ENCODE measurements at places on chromosomes 11 and 22. TPM values are rescaled to one million over a fixed set of nuclear protein-coding genes. Genes with fewer than 3 reads are reported as not detected.

Gene YDJC
- 64.8 TPM for total RNA-seq

Gene OPCML
- not detected for total RNA-seq

Gene TRIM6
- not detected for total RNA-seq

Gene ARHGAP42
- total RNA-seq: 0.13 TPM

Gene C22orf31
- total RNA-seq: not detected

GRCh38 chr22:30290342-30291057, 1.2 kb upstream of the CASTOR1 start:
- peaks cover 16% of the 10 kb centered on the region for H3K4me1 ChIP-seq
- H3K36me3 ChIP-seq: peaks cover 25% of the 10 kb centered on the region
- H3K27ac ChIP-seq: peak overlapping the region; percentile 61
- DNase-seq: no peak
- no peaks in the 10 kb centered on the region for H3K27me3 ChIP-seq

DNA sequence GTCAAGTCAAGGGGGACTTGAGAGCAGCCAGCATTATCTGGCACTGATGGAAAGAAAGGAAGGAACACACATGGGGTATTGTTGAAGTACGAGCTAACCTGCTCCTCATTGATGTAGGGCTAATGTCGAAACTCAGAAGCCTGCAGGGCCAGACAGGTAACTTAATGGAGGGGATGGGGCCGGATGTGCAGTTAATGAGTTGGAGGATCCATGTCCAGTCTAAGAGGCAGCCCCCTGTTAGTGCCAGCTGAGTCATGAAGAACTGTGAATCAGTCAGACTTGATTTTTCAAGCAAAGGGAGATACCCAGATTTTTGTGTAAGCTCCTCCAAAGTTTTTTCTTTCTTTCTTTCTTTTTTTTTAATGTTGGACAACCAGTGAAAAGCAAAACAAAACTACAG, 65.6 kb downstream of the CECR2 start:
- DNase-seq: no peak
- H3K27ac ChIP-seq: no peak overlapping the region
- H3K4me3 ChIP-seq: no peak overlapping the region
- no peaks in the 10 kb centered on the region for H3K27me3 ChIP-seq

DNA sequence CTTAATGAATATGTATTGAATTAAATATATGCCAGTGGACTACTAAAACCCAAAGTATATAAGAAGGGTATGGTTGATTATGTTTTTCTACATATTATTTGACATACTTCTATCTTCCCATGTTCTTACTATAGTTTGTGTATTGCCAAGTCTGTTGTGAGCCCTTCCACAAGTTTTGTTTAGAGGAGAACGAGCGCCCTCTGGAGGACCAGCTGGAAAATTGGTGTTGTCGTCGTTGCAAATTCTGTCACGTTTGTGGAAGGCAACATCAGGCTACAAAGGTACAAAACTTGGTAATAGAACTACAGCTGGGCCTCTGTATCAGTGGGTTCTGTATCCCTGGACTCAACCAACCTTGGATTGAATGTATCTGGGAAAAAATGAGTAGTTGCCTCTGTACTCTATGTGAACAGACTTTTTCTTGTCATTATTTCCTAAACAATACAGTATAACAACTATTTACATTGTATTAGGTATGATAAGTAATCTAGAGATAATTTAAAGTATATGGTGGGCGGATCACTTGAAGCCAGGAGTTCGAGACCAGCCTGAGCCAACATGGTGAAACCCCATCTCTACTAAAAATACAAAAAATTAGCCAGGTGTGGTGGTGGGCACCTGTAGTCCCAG, 38.7 kb upstream of the TTC36 start:
- no peak overlapping the region for H3K4me3 ChIP-seq
- no peak overlapping the region for H3K27ac ChIP-seq
- H3K27me3 ChIP-seq: no peaks in the 10 kb centered on the region
- DNase-seq: peak; percentile 68
- peaks cover 81% of the 10 kb centered on the region for H3K36me3 ChIP-seq

- H3K27ac ChIP-seq: no peak overlapping the region
- no peak for DNase-seq
- no peaks in the 10 kb centered on the region for H3K36me3 ChIP-seq
- H3K27me3 ChIP-seq: no peaks in the 10 kb centered on the region
Measured at GRCh38 chr11:24661331-24661730, 164.5 kb downstream of the LUZP2 start.

DNA sequence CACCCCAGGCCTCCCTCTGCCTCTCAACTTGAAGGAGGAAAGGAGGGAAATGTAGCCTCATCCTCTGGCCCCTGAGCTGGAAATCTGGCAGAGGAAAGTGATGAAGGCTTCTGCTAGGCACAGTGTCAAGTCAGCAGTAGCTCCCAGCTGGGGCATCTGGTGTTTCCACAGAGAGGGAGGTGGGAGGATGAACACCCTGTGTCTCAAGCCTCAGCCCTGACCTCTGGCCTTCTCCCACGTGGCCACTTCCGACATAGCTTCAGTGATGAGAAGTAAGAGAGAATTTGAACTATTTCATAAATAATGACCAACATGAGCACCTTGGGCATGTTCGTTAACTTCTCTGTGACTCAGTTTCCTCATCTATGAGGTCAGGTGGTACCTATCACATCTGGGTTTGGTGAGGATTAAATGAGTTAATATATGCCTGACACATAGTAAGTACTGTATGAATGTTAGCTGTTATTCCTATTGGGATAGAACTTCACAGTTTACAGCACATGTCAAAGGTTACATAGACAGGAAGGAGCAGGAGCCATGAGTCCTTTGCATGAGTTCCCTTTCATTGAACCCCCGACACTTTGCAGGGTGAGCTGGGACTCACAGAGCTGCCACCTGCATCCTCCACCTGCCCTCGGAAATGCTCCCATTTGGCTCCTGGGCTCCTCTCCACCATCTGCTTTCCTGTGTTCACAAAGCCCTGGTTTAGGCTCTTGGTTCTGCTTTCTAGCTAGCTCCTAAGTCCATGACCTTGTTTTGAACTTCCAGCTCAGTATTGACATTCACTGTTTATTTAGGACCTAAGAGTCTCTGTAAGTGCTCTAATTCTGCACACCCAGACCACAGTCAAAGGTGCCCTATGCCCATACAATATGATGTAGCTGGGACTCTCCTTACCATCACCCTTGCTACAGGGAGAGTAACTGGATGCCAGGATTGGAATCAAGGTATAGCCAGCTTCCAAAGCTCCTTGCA, 61.7 kb downstream of the CSNK2A3 start:
- H3K4me3 ChIP-seq: no peak overlapping the region
- peaks cover 21% of the 10 kb centered on the region for H3K27me3 ChIP-seq
- no peak overlapping the region for H3K27ac ChIP-seq
- no peaks in the 10 kb centered on the region for H3K36me3 ChIP-seq
- no peak for DNase-seq
- no peaks in the 10 kb centered on the region for H3K4me1 ChIP-seq

- H3K4me3 ChIP-seq: no peak overlapping the region
- H3K4me1 ChIP-seq: no peaks in the 10 kb centered on the region
- H3K27ac ChIP-seq: no peak overlapping the region
Measured at GRCh38 chr11:12941671-12942070, 67.4 kb upstream of the RASSF10 start.

- peaks cover 32% of the 10 kb centered on the region for H3K36me3 ChIP-seq
- no peak overlapping the region for H3K27ac ChIP-seq
- no peak for DNase-seq
- no peak overlapping the region for H3K4me3 ChIP-seq
- H3K27me3 ChIP-seq: no peaks in the 10 kb centered on the region
Measured at GRCh38 chr11:72309074-72309598, 65.2 kb upstream of the PHOX2A start.

DNA sequence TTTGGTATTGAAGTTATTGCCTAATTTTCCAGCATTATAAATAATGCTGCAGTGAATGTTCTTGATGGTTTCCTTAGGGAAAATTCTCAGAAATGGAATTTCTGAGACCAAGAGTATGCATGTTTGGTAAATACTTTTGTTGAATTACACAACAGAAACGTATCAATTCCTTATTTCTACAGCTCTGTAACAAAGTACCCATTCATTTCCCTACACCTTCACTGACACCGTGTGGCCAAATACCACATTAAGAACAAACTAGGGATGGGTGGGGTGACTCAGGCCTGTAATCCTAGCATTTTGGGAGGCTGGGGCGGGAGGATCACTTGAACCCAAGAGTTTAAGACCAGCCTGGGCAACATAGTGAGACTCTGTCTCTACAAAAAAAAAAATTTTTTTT, 21.8 kb downstream of the MCAM start:
- no peaks in the 10 kb centered on the region for H3K4me1 ChIP-seq
- H3K27me3 ChIP-seq: no peaks in the 10 kb centered on the region
- H3K27ac ChIP-seq: no peak overlapping the region
- no peak overlapping the region for H3K4me3 ChIP-seq

DNA sequence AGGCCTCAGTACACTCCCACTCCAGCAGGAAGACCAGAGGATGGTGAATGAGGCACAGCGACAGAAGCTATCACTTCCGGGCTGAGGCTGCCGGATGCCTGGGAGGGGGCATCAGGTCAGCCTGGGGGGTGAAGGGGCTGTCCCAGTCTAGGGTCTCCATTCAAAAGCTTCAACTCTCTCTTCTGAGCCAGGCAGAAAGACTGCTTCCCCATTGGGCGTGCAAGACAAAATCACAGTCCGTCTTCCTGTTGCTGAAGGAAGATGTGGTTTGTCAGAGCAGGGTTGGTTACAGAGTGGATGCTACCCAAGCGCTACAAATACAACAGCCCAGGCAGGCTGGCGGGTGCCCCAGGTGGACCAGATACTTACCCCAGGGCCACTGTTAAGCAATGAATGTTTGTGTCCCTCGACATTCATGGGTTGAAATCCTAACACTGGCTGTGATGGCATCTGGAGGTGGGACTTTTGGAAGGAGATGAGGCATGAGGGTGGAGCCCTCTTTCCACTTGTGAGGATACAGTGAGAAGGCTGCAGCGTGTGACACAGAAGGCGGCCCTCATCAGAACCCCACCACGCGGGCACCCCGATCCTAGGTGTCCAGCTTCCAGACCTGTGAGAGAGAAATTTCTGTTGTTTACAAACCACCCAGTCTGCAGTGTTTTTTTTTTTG, 12.0 kb downstream of the UPK3A start:
- no peaks in the 10 kb centered on the region for H3K27me3 ChIP-seq
- no peaks in the 10 kb centered on the region for H3K36me3 ChIP-seq
- H3K27ac ChIP-seq: peak overlapping the region; percentile 70

DNA sequence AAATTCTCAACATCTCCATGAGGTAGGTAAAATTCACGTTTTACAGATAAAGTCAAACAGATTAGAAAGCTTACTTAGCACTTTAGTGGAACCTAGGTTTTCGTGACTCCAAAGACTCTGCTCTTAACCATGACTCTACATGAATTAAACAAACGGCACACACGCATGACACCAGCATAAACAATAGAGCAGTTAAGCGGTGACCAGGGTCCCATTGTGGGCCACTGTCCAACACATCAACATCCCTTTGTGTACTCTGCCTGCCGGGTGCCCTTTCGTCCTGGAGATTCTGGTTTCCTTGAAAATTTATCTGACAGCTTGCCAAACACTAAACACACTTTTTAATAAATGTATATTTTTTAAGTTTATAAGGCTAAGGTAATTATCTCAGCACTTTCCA, 941.7 kb downstream of the OPCML start:
- H3K27ac ChIP-seq: no peak overlapping the region
- H3K4me3 ChIP-seq: no peak overlapping the region
- DNase-seq: no peak
- no peaks in the 10 kb centered on the region for H3K4me1 ChIP-seq
- H3K27me3 ChIP-seq: no peaks in the 10 kb centered on the region
- H3K36me3 ChIP-seq: no peaks in the 10 kb centered on the region

DNA sequence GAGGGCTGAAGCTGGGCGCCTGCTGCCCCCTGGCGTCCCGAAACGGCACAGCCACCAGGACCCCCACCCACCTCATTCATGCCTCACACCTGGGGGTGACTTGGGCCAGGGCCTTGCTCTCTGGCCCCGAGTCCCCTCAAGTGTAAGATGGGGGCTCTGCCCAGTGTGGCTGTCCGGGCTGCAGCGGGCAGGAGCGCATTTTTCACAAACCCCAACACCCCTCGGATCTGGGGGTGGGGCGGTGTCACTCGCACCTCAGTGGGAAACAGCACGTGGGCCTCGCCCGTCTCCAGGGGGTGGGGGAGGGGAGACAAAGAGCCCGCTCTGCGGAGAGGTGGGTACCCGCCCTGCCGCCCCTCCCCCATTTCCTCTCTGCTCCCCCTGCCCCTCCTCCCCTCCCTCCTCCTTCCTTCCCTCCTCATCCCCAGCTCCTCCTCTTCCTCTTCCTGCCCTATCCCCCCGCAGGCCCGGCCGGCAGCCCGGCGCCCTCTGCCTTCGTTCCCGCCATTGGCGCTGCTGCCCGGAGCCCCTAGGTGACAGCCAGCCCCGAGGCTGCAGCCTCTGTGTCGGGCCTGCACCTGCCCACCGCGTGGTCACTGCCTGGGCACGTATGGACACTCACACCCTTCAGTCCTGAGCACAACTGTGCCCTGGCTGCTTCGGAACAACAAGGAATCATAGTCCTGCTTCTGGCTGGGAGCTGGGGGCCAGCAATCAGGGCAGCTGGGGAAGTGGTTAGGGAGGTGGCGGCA, 6.8 kb upstream of the CDKN1C start:
- DNase-seq: peak; percentile 41
- H3K4me1 ChIP-seq: peaks cover 13% of the 10 kb centered on the region
- no peaks in the 10 kb centered on the region for H3K36me3 ChIP-seq
- peak overlapping the region; percentile 65 for H3K27ac ChIP-seq

GRCh38 chr11:117900121-117900648, 23.7 kb upstream of the FXYD6 start:
- H3K27ac ChIP-seq: no peak overlapping the region
- no peaks in the 10 kb centered on the region for H3K36me3 ChIP-seq
- no peaks in the 10 kb centered on the region for H3K27me3 ChIP-seq
- no peak overlapping the region for H3K4me3 ChIP-seq
- H3K4me1 ChIP-seq: no peaks in the 10 kb centered on the region

- H3K4me1 ChIP-seq: peaks cover 48% of the 10 kb centered on the region
- DNase-seq: no peak
Measured at GRCh38 chr11:58526721-58527120, 18.8 kb upstream of the OR5B21 start.

DNA sequence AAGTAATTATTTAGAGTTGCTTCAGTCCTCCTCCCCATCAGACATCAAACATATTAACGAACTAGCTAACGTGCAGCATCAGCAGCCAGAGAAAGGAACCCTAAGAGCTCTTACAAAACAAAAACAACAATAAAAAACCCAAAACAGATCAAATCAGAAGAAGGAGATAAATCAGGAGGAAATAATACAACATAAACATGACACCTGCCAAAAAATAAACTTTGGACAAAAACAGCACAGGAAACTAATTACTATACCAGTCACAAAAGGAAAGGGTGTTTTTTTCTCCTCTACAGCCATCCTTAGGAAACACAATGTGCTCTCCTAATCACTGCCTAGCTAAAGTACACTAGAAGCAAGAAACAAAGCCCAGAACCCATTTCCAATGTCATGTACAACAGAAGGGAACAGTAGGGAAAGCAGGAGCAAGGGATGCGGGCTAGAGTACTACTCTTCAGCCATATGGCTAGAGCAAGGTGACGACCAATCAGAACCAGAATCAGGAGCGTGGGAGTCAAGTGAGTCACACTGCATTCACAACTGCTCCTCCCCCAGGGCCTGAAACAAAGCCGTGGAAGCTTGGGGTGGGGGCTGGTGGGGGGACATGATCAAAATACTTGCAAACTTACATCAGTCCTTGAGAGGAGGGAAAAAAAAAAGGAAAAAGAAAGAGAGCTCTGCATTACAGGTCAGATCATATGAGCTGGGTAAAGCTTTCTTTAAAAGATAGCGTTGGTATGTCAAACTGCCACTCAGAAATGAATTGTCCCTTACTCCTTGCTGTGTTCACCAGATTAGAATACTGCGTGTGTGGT, 60.4 kb downstream of the LARGE2 start:
- peaks cover 16% of the 10 kb centered on the region for H3K36me3 ChIP-seq
- H3K4me3 ChIP-seq: no peak overlapping the region
- DNase-seq: no peak
- no peak overlapping the region for H3K27ac ChIP-seq
- H3K4me1 ChIP-seq: no peaks in the 10 kb centered on the region

Measured in T-cell (primary cell).